ENCODE measurements at places on chromosomes 11 and 22.

DNA sequence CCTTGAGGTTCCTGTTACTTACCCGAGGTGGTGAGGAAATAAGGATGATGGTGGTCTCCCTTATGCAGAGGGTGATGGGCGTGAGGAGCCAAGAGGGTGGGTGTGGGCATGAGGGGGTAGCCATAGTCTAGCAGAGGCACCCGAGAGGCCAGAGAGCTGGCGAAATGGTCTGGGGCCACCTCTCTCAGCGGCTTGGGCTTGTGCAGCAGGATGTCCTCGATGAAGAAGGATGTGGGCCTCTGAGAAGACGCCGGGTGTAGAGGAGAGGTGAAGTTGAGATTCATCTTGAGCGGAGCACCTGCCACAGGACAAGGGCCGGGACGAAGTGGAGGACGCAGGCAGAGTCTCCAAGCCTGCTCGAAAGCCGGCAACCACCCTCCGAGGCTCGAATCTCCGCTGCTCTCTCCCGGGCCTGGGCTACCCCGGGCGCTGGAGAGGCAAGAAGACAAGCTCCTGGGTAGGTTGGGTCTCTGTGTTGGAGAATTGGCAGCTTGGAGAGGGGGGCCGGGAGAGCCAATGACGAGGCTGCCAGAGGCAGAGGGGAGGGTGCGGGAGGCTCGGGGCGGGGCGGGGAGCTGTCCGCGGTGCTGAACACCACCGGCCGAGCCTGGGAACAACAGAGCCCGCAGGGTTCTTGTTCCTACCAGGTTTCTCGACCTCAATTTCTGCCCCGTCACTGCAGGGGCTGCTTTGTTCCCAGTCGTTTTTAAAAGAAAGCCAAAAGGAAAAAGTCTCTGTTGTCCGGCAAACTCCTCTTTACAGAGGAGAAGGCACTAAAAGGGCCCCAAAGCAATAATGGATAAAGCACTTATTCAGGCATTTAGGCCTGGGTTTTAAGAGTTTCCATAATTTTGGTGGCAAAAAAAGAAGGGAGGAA is at the start of gene BSX:
TSS of gene BSX (minus strand) at position 447 of the 877 bp plus-strand sequence. CDS start at position 284, 163 bp downstream.
- no peak for DNase-seq

DNA sequence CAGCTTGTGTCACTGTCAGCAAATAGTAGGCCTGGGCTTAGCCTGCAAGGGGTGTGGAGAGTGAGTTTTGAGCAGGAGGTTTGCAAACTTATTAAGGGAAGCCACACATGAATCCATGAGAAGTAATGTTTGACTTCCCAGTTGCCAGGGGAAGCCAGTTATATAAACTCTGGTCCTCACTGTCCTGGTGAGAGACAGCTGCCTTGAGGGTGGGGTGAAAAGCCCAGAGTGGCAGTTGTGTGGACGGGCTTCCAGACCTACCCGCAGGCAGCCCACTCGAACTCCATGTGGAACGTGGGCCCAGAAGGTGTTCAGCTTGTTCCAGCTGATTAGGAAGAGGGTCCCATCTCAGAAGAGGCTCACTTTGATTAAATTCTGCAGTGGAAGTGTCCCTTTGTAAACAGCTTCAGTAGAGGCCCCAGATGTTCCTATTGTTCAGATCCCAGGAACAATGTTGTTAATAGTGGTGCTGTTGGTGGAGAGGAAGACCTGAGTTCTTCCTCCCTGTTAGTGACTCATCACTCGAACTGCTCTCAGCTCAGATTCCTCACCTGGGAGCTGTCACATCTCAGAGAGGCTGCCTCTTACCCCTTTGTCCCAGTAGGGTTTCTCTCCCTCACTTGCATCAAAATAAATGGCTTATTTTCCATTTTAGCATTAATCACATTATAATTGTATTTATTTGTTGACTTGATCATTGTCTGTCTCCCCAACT is 63.4 kb downstream of the GRAMD1B start:
- no peak for DNase-seq

GRCh38 chr11:95003716-95004115 is 21.3 kb upstream of the KDM4E start:
- no peak for DNase-seq

GRCh38 chr22:43532301-43533155 is 120.7 kb downstream of the MPPED1 start:
- no peak for DNase-seq

DNA sequence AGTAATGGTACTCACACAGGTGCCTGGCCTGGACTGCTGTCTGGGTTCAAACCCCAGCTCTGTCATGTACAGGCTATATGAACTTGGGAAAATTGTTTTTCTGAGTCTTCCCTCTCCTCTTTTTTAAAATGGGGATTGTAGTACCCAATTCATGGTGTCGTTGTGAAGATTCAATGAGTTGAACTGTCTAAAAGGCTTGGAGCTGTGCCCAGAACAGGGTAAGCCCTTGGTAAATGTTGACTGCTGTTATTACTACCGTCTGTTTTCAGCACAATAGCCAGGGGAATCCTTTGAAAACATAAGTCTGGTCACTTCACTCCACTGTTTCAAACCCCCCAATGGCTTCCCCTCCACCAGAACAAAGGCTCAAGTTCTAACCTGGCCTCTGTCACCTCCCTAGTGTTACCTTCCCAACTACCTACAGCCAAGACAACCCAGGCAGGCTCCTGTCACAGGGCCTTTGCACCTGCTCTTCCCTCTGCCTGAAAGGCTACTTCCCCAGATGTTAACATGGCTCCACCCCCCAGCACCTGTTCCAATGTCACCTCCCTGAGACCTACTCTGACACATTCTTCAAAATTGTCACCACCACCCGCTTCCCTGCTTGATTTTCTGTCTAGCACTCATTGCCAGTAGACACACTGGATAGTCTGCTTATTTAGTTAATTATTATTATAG is 152.8 kb downstream of the CHST1 start:
- DNase-seq: no peak

GRCh38 chr11:68839911-68840641 is 1.6 kb downstream of the CPT1A start:
- DNase-seq: no peak

DNA sequence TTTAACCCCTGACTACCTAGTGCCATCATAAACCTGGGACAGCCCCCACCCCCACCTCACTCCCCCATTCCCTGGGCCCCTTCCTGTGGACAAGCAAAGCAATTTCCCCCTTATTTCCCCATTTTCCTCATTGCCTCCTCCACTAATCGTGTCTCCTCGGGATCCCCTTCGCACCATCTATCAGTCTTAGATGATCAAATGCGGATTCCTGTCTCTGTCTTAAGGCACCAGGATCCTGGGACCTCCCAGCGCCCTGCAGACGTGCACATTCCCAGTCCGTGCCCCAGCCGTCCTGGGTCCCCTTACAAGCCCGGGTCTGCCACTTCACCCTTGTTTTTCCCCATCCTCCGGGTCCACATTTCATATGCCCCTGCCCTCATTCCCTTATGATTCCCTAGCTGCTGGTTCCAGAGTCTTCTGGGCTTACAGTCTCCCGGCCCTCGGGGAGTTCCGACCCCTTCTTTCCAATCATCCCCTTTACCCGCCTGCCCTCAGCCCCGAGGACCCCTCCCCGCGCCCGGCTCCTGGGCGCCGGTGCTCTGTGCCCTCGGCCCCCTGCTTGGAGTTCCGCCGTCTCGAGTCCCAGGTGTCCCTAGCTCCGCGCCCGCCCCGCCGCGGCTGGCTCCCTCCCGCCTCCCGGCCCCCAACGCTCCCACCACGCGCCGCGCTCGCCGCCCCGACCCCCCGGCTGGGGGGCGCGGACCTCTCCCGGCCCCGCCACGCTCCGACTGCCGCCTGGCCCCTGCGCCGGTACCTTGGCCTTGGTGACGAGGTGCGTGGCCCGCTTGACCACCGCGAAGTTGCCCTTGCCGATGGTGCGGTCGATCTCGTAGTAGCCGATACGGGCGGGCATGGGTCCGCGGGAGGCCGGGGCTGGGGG is 599 bp downstream of the SIK3 start:
- peak; percentile 90 for DNase-seq

GRCh38 chr11:83438438-83438837 is 152.3 kb upstream of the CCDC90B start:
- no peak for DNase-seq

DNA sequence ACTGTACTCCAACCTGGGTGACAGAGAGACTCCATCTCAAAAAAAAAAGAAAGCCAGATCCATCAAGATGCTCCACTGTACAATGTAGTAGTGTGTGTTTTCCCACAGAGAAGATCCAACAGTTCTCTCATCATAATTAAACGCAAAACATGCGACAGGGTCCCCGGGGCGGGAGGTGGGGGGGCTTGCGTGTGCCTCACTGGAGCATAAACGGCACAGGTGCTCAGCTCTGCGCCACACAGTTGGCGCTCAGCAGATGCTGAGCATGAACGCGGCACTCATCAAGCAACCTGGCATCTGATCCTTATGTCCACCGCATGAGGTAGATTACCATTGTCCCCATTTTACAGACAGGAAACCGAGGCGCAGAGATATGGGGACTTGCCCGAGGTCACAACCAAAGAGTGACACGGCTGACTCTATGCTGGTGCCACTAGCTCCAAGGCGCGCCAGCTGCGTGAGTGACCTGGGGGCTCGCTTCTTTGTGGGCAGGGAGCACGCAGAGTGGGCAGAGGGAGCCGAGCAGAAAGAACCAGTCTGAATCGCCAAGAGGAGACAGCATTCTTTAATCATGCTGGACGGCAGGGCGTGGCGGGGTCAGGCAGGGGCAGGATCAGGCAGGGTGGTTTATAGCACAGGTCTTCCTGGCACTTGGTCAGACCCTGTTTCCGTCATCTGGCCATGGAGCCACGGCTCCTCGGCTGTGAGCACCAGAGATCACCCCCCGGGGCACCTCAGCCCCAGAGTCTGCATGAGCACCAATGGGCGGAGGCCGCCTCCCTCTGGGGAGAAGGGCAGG is 8.2 kb downstream of the C1QTNF6 start:
- DNase-seq: peak; percentile 80

GRCh38 chr22:44080936-44081861 is 57.1 kb downstream of the PARVB start:
- DNase-seq: peak; percentile 93

- no peak for DNase-seq
These were observed 38.9 kb upstream of the CSNK2A3 start for GRCh38 chr11:11391796-11392463.
